ENCODE measurements at places on chromosomes 13 and 19. TPM values are rescaled to one million over a fixed set of nuclear protein-coding genes. Genes with fewer than 3 reads are reported as not detected.

DNA sequence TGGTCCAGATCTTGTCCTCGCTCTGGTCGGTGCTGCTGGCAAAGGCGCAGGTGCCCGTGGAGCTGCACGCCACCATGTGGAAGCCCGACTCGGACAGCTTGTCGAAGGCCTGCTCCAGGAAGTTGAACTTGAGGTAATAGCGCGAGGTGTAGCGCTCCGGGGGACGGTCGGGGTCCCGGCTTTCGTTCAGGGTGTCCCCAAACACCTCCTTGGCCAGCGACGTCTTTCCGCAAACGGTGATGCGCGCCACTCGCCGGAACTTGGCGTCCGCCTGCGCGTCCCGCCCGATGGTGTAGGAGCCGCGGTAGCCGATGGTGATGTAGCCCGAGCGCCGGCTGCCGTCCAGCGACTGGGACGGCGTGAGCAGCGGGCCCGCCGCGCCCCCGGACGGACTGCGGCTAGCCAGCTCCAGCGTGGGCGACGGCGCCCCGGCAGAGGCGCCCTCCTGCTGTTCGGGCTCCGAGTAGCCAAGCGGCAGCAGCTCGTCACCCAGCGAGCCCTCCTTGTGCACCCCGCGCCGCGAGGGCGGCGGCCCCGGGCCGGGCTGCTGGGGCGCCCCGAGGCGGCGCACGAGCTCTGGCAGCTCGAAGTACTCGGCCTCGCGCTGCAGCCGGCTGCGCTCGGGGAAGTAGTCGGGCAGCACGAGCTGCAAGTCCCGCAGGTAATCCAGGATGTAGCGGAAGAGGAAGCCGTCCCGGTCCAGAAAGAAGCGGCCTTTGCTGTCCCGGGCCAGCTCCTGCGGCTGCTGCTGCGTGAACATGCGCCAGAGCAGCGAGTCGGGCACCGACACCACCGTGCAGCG, 801 bp downstream of the KCTD12 start:
- peak; percentile 55 for DNase-seq

DNA sequence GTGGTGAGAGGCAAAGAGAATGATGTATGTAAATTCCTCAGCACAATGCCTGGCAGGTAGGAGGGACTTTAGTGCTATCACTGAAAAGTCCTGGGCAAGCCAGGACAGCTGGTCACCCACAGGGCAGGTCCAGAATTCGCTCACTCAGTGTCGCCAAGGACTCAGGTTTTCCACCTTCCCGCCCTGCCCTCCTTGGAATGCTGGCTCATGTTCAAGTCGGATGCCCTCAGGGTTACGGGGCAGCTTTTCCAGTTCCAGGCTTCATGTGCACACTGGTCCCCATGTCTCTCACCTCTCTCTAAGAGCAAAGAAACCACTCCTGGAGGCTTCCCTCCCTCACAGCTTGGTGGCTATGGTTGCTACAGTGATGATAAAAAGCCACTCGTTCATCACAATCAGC, 24.8 kb upstream of the NAXD start:
- no peak for DNase-seq

- DNase-seq: no peak
Measured at GRCh38 chr13:52405767-52406494, at the start of gene THSD1. Gene THSD1 (minus strand): TSS chr13:52406172. CDS start chr13:52402600, 3,572 bp downstream.

DNA sequence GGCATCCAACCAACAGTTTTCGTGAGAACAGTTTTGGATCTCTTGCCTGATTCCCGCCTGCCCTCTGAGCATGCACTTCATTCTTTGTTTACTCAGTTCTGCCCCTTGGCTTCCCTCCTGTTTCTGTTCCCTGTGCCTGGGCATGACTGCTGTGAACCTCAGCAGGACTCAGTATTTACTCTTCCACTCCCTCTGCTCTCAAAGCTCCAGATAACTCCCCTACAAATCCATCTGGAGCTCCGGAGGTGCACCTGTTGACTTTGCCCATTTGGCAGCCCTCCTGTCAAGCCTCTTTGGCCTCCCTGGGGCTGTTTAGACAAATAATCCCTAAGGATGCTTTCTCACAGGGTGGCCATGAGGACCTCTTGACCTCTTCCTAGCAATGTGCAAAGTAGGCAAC, 34.2 kb upstream of the ARGLU1 start:
- DNase-seq: no peak

- no peak for DNase-seq
Measured at GRCh38 chr13:50740052-50740741, 103.3 kb downstream of the DLEU7 start.

GRCh38 chr19:39070888-39071287, 13.3 kb upstream of the ACP7 start:
- peak; percentile 96 for DNase-seq

- peak; percentile 31 for DNase-seq
Measured at GRCh38 chr13:48446464-48446863, 33.6 kb upstream of the LPAR6 start.

DNA sequence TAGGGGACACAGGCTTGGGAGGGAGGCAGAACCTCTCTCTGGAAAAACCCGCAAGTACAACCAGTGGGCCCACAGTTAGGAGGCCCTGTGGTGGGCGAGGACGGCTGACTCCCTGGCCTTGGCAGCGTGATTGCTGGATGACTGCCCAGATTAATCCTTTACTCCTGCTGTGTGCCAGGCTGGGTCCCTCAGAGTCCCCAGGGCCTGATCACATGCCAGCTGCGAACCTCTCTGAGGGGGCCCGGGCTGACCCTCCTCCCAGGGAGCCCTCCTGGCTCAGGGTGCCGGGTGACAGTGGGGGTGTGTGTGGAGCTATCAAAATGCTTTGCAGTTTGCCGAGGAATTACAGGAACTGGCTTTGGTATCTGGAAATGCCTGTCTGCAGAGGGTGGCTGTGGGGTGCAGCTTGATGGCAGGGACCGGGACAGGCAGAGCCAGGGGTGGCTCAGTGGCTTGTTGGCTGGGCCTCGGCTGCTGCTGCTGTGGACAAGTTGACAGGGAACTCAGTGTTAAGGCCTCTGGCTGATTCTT, 48.9 kb downstream of the DNM2 start:
- no peak for DNase-seq

- no peak for DNase-seq
Measured at GRCh38 chr19:8477889-8478288, 24.6 kb downstream of the PRAM1 start.

DNA sequence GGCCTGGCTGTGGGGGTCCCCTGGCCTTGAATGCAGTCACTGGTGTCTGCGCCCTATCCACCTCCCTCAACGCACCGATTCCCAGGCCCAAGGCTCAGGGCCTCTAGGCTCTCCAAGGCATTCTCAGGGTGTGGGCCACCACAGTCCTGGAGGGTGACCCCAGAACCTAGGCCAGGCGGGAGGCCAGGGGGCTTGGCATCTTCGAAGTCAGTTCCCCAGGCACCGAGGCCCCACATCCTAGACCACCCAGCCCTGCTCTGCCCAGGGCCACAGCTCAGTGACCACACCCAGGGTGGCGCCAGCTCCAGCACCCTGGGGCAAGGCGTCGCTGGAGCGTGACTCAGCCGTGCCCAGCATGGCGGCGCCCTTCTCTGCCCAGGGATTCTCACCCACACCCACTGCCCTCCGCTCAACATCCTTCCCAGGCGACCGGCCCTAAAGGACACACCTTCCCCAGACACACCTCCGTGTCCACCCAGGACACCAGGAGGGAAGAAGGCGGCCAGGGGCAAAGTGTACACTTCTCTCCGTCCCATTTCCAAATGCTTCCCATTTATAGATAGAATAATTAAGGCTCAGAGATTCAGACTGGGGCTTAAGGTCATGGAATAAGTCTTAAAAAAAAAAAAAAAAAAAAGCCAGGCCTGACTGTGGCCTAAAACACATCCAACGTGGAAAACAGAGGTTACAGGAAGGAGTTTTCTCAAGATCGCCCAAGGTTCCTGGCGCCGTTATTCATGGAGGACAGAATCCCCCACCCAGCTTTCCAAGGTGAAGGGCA, 36.4 kb upstream of the NANOS3 start:
- DNase-seq: no peak

Gene WDR88
- not detected for total RNA-seq

Gene ZNF83
- total RNA-seq: 11.3 TPM

Gene CADM4
- total RNA-seq: 13.1 TPM

Gene PIAS4
- total RNA-seq: 19.1 TPM

Gene NBEA
- 7.6 TPM for total RNA-seq

Measured in SK-MEL-5 (cell line).